ENCODE measurements at places on chromosomes 6 and 20.

DNA sequence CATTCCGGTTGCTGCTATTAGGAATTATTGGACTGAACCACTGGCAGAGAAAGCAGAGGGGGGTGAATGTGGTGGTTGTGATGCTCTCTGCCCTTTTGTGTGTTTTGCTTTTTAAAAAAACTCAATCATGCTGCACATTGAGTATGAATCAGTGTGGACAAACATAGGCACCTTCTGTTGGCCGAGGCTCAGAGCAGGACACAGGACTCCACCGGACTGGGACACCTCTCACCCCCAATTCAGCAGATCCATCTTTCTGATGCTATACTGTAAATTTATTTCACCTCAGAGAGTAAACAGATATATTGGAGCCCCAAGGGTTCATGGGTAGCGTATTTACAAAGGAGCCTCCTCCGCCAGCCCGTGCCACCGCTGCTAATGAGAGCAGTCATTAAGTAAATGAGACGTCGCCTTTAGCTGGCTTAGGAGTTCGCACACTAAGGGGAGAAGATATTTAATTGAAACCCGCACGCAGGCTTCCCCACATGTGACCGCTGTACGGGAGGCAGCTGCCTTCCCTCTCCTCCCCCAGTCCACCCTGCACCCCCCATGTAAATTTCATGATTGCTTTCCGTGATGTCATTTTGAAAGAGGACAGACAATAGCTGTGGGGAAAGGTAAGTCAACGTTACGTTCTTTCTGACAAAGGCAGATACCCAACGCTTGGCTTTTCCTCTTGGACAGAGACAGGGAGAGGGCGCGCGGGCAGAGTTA is at the start of gene MYT1:
MYT1 (plus strand) TSS at position 330 of the 714 bp plus-strand sequence. CDS start 34,410 bp downstream, outside the sequence.
- DNase-seq: no peak

DNA sequence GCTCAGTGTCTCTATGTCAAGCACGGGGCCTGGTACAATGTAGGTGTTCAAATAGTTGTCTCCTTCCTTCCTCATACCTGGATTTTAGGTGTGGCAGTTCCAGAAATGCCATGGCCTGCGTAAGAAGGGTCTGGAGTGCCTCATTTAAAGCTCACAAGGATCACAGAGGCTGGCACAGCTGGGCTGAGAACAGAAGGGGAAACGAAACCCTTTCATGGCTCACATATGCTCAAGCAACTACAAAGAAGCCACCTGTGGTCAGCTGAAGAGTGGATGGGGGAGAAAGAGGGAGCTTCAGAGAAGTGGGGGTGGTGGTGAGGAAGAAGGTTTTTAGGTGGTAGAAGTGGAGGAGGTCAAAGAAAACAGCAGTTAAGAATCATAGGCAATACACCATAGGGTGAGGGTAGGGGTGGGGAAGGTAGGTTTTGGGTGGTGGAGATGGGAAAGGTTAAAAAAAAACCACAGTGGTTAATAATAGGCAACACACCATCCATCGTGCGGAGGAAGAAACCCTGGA is 17.0 kb upstream of the TOP1 start:
- DNase-seq: no peak

DNA sequence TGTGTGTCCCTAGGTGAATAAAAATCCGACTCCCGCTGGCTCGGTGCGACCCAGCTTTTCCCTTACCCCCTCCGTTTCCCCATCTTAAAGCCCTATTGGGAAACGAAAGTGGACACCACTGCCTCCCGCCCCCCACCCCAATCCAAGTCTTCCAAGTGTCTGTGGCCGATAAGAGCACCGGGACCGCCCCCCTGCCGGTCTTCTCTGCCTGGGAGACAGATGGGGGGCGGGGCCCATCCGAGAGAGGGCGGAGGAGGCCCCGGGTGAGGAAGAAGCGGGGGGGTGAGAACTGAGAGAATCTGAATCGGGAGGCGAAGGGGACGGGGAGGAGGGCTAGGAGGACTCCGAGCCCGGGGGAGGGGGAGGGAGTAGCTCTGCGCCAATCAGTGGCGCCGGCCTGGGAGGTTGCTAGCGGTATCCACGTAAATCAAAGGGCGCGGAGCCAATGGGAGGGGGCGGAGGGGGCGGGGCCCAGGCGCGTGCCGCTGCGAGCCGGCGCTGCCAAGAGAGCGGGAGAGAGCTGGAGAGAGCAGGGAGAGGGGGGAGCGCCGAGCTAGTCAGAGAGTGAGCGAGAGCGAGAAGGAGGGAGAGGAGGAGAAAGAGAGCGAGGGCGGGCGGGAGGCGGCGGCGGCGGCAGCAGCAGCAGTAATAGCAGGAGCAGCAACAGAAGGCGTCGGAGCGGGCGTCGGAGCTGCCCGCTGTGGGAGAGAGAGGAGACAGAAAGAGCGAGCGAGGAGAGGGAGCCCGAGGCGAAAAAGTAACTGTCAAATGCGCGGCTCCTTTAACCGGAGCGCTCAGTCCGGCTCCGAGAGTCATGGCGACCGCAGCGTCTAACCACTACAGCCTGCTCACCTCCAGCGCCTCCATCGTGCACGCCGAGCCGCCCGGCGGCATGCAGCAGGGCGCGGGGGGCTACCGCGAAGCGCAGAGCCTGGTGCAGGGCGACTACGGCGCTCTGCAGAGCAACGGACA is at the start of gene POU3F2:
POU3F2 (plus strand) TSS at position 515 of the 972 bp plus-strand sequence; CDS start at position 815, 300 bp downstream.
- peak; percentile 59 for DNase-seq

DNA sequence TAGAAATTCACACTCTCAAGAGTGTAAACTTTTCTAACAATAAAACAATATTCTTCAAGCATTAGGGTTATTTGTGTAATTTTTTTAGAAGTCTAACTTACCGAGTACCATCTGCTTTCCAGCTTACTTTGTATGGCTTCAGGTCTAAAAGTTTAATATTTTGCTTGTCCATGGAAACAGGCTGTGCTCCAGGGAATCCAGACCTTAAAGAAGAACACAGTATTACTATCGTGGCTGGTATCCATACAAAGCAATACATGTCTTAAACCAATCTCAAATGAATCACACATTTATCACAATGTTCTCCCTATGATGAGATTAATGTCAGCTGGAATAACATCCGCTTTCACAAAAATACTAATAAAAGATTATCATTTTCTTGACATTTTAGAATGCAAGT is 73.0 kb downstream of the RNGTT start:
- DNase-seq: no peak

DNA sequence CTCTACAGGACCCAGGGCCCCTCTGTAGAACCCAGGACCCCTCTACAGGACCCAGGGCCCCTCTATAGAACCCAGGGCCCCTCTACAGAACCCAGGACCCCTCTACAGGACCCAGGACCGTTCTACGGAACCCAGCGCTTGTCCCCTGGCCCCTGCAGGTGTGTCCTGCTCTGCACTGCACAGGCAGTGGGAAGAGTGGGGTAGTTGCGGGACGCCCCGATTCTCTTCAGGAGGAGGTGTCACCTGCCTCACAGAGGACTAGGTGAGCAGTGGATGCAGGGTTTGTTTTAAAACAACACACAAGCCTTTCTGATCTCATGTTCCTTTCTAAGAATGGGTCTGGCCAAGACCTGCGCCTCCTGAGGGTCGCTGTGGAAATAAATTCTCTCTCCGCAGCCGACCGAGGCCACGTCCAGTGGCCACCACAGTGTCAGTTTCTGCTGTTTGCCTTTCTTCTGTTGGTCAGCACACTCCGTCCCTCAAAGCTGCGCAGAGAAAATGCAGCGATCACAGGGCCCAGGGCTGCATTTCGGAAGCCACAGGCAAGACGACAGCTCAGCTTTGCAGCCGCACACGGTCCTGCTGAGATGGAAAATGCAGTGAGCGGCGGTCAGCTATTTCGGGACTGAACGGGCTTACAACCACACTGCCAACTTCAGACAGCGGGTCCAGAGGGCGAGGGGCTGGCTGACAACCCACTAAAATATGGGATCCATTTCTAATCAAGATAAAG is 135.2 kb downstream of the DLL1 start:
- no peak for DNase-seq

GRCh38 chr6:19465760-19466159 is 371.4 kb upstream of the ID4 start:
- DNase-seq: no peak

DNA sequence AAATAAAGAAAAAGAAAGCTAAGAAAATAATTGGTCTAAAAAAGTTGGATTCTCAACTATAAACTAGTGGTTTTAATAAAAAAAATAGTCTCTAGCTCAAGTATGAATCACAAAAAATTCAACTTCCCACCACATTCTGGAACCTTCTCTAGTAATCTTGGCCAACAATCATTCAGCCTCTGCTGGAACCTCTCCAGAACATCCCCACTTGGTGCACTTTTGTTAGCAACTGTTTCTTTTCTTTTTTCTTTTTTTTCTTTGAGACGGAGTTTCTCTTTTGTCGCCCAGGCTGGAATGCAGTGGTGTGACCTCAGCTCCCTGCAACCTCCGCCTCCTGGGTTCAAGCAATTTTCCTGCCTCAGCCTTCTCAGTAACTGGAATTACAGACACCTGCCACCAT is 35.7 kb downstream of the TXLNB start:
- no peak for DNase-seq

DNA sequence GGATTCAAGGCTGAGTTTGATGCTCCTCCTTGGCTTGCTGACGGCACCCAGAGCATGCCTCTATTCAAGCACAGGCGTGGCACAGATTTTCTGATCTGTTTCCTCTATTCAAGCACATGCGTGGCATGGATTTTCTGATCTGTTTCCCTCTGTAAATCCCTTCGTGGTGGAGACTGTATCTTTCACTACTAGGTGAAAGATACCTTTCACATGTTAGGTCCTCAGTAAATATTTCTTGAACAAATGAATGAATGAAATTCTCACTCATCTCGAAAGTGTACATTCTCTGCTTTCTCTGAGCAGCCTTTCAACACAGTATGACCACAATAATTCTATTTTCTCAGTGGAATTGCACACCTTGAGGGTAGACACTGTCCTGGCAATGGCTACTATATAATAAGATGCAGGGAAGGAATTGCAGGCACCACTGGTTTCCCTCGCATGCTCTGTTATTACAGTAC is 72.6 kb upstream of the F13A1 start:
- no peak for DNase-seq

DNA sequence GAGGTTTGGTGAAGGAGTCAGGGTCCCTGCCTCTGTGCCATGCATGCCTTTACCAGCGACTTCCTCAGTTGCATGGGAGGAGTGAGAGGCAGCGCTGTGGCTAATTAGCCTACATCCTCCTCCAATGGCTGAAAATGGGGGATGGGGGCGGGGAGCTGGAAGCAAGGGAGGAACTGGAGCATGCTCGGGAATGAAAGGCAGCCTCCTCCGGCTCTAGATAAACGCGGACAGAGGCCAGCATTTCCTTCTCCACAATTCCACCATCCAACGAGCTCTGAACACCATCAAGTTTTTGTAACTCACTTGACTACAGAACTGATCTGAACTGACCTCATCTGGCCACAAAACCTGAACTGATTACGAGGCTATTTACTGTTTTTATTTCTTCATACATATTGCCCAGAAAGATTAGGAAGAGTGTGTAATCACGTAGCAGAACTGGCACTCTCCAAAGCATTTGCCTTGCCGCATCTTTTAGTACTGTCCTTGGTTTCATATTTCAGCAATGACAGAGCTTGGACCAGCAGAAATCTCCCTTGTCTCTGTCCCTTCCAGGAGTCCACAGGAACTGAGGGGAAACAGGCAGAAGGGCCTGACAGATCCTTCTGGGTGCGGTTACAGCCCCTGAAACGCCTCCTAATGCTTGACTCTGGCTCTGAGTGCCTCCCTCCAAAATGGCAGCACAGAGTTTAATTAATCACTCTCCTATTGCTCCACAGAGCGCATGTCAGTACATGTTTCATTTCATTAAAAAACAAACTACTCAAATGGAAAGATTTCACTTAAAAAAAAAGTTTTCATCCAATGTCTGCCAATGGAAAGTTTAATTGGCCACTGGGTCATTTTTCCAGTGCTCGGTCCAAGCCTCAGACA is 58.2 kb upstream of the TRAF3IP2 start:
- DNase-seq: no peak

- no peak for DNase-seq
These were observed 63.7 kb downstream of the PHACTR3 start for GRCh38 chr20:59667981-59668515.

DNA sequence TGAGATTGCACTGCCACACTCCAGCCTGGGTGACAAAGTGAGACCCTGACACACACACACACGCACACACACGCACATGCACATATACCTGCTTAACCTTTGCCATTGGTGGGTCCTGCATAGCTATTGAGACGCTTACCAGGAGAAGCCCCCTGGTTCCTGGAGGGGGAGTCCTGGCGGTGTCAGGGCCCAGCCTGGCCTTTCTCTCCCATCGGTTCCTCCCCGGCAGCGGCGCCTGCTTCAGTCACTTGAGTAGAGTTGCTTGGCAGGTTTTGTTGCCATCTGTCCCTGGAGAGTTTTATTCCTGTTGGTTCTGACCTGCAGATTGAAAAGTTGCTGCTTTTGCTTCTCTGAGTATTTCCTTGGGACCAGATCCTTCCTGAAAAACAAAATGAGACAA is 20.6 kb upstream of the FAM209A start:
- DNase-seq: no peak

DNA sequence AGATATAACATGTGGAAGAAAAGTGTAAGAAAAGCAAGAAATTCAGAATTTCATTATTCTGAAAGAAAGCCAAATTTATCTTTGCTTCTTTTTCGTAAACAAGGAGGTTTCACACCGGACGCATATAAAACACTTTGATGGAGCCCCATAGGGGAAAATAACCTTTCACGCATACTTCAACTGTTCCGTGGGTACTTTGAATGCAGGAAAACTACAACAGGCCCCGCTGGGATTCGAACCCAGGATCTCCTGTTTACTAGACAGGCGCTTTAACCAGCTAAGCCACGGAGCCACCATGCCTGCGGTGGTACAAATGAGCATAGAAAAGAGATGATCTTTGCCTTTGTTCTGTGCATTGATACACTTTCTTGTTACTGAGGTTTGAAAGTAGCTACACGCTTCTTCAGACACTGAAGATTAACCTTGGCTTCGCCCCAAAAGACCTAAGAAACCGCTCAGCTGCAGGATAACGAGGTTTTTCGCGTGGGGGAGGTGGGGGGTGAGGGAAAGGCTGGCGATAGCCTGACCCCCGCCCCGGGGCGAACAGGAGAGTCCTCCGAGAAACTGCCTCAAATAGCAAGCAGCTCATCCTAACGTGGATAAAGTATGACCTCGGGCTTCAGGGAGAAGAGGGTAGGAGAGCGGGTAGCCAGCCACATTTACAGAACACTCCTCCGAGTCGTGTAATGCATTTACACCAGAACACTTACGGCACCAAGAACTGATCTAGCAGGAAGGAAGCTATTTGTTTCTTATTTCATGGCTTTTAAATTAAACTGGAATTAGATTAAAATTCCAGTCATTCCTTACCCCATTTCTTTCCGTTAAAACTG is 5.3 kb upstream of the HMGN4 start:
- DNase-seq: peak; percentile 91

- no peak for DNase-seq
These were observed 12.2 kb upstream of the SHLD1 start for GRCh38 chr20:5737966-5738365.

- DNase-seq: no peak
These were observed 467 bp downstream of the PXT1 start for GRCh38 chr6:36442103-36442670.

DNA sequence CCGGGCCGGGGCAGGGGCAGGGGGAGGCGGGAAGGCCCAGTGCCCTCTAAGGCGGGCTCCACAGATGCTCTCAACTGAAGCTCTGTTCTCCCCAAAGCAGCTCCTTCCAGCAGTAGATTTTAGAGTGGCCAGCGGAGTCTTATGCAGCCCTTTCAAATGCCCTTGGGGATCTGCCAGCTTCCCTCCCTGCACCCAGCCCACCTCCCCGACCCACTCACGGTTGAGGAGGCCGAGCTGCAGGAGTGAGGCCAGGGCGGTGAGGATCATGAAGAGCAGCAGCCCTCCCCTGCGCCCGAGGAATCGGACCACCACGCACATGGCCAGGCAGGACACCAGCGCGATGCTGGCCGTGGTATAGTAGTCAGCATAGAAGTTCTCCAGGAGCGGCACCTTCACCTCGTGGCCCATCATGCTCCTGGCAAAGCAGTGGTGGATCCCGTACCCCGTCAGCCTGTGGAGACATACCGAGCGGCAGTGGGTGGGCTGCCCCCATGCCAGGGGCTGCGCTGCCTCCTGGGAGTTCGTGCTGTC is 28.0 kb downstream of the PSMG4 start:
- DNase-seq: no peak
